HepG2 (cell line): ENCODE measurements at places on chromosomes 5 and 9.

DNA sequence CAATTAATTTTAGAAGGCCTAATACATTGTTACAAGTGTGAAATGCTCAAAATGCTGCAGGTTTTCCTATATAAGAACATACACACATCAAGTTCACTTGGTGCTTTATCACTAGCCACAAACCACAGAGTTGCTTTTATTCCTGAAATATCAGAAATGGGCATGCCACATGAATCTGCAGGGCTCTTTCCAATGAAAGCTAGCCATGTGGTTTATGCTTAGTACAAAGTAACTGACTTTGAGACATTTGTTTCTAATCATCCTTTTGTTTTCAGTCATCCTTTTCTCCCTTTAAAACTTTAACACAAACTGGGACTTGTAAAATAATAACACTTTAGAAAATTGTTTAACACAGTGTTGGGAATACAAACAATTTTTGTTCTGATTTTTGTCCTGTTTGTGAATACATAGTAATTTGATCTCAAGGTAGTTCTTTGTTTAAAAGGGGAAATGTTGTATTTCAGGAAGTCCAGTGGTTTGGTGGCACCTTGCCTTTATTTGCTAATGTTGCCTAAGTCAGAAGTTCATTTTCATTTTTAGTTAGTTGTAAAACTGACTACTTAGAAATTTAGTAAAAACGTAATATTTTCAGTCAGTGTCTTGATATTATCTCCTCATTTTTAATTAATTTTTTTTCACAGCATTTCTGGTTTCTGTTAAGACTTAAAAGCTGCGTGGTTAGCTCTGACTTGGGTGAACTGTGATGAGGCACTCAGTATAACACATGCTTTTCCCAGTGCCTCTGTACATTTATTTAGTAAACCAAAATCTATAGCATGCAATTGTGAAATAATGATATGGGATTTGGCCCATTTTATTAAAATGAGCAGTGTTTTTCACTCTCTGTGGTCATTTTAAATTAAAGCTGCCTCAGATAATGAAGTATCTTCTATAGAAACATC, 18.6 kb downstream of the PRDM6 start:
- DNase-seq, result no peak

DNA sequence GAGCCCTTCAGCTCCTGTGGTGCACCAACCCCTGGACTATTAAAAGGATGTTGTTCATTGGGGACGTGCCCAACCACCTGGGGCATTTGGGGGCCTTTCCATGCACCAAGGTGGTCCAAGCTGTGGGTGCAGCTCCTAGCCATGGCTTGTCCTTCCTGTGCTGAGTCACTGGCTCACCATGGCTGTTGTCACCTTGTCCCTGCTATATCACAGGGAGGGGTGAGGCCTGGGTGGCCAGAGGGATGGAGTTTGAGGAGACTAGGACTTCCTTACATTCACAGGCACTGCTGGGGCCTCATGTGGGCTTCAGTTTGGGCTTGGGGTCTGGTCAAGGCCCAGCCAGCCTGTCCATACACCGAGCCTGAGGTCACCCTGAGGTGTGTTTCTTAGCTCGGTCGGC, 45.5 kb downstream of the PHF2 start:
- DNase-seq, result no peak

- DNase-seq, result no peak
These were observed 214.8 kb downstream of the PAX5 start for GRCh38 chr9:36818965-36819870.

DNA sequence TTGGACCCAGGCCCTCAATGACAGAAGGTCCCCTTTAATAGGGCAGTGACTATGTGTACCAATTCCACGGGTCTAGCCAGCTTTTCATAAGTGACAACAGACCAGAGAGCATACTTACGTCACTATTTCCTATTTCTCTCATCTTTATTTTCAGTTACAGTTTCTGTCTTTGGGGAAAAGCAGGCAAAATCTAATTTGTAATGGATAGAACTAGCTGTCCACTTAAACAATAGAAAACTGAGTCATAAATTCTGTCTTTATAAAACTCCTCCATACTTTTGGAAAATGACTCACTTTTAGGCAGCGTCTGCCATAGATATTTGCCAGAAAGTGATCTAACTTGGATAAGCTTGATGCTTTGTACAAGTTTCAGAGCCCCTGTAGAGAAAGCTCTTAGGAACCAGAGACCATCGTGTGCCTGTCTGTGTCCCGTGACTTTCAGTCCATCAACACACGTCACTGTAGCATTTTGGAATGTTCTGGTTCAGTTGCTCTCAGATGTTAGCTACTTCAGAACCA, 101.9 kb downstream of the F2RL2 start:
- DNase-seq, result no peak

DNA sequence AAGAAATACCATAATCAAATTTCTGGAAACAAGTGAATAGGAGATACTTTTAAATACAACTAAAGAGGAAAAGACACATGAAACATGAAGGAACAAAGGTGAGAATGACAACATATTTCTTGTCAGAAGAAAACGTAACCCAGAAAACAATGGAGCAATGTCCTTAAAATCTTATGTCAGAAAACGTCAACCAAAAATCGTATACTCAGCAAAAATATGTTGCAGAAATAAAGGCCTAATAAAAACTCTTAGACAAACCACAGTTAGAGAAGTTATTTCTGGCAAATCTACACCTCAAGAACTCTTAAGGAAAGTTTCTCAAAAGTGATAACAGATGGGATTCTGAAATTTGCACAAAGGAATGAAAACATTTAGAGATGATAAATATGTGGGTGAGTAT, 66.3 kb upstream of the FBXL7 start:
- DNase-seq, result no peak

DNA sequence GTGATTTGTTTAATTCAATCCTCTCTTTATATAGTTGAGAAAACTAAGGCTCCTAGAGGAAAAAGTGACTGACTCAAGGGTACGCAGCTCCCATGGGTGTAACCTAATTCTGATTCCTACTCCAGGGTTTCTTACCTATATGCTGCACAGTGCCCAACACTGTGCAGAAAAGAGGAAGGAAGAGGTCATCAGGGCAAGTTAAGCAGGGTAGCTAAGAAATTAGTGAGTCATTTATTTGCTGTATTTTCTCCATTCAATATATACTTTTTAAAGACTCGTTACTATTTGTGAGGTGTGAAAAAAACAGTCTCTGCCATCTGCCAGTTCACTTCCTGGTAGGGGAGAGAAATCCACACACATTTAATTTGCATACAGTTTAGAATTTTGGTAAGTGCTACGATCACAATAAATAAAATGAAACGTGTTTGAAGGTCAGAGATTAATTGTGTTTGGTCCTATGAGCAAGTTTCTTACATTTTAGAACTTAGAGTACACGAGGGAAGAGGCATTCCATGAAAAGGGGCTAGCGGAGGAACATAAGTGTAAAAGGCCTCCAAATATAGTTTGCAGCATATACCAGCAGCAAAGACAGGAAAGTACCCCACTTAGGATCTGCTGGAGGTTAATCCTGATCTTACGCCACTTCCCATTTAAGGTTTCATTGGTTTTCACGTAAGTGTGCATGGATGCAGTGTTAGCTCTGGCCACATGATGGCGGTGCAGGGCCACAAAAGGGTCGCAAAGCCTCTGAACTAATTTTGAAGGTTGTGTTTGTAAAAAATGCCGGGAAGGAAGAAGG, 59.9 kb upstream of the TLR4 start:
- DNase-seq, result peak; percentile 46

DNA sequence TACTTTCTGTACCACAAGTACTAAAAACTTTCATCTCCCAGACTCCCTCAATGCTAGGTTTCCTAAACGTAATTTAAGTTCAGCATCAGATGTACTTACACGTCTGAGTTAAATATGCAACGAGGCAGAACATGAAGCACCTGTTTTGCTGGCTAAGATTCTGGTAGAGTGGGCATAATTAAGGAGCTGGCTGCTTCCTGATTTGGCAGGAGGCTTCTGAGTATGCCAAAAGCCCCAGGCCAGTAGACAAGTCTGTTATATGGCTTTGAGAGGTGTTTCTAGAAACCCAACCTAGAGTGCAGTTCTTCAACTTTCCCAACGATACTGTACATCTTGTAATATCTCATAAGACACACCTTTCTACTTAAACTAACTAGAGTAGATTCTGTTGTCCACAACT, 13.6 kb downstream of the TICAM2 start:
- no peak for DNase-seq

DNA sequence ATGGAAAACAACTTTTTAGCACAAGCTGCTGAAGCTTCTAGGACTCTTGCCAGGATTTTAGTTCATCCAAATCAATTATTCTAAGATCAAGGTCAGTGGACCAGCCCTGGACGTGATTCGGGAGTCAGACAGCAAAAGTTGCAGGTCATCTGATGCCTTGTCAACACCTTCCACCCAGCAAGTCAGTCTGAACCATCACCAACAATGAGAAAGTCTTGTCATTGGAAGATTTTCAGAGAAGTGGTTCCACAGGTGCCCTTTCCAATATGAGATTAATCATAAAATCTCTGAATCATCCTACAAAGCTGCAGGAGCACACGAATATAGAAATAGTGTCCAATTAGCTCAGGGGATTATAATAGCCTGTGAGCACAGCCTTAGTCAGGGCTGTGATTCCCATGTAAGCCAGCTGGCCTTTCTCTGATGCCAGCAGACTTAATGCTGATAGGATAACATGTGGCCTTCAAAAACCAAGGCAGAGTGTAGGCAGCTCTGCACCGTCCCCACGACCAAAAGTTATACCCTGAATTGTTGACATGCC, 445.0 kb upstream of the TRPC7 start:
- no peak for DNase-seq

GRCh38 chr9:39588500-39589137, 233.2 kb downstream of the SPATA31A1 start:
- no peak for DNase-seq

- no peak for DNase-seq
These were observed 478.1 kb upstream of the NMUR2 start for GRCh38 chr5:152883066-152883775.

GRCh38 chr5:5483880-5484598, 61.6 kb downstream of the ICE1 start:
- no peak for DNase-seq

DNA sequence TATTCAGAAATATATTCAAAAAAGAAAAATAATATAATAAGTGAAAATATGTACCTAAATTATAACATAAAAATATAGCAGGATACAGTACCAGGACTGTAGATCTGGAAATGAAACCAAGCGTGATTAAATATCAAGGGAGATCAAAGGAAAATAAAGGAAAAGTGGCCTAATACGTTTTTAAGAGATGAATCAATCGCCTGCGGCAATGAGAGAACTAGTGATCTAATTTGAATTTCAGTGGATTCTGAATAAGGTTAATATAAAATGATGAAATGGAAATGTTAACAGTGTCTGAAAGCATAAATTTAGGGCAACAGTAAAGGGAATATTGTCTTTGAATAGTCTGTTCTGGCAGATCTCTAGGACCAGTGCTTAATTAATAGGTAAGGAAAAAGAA, 1761.9 kb upstream of the ACO1 start:
- DNase-seq, result no peak

DNA sequence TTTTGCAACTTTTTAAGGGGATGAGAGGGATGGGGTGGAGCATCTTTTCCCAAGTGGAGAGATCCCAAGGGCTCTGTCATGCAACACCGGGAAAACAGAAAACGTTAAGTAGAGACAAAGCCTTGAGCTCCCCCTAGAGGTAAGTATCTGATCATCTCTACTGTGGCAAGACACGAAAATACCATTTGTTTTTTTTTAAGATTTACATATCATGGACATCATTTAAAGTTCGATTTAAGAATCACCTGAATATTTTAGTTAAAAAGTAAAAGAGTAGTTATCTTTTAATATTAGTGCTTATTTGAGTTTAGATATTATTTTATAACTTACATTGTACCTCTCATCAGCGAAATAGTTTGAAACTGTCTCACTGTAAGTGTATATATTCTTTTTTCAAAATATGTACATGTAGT, 200.4 kb downstream of the LRRC70 start:
- peak; percentile 64 for DNase-seq

DNA sequence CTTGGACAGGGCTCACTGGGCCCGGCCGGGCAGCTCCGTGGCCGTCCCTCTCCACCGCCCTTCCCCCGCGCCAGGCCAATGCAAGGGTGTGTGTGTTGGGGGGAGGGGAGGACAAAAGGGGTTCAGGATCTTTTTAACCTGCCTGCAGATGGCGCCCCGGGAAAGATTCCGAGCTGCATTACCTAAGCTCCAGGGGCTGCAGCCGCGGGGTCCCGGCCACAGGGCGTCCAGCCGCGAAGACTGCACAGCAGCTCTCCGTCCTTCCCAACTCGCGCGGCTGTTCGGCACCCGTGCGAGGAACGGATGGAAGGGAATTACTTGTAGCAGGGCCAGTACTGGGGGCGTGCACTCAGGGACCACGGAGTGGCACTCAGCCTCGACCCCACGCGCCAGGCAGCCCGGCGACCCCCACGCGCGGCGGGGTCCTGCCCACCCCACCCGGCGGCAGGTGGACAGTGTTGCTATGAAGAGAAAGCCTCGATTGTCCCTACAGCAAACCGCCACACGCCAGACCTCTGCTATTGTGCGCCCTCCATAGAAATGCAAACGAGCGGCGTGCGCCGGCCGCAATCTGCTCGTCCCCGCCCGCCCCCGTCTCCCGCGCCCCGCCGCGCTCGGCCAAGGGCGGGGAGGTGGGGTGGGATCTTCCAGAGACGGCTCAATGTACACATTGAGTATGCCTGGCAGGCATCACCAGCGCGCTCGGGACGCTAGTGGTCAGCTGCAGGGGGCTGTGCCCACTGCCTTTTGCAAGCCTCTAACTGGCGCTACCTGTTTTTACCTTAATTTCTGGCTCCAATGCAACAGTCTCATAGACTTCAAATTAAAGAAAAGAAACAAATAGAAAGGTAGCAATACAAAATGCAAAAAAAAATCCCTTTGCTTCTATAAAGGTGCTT, 796 bp upstream of the GADD45G start:
- DNase-seq, result peak; percentile 47

DNA sequence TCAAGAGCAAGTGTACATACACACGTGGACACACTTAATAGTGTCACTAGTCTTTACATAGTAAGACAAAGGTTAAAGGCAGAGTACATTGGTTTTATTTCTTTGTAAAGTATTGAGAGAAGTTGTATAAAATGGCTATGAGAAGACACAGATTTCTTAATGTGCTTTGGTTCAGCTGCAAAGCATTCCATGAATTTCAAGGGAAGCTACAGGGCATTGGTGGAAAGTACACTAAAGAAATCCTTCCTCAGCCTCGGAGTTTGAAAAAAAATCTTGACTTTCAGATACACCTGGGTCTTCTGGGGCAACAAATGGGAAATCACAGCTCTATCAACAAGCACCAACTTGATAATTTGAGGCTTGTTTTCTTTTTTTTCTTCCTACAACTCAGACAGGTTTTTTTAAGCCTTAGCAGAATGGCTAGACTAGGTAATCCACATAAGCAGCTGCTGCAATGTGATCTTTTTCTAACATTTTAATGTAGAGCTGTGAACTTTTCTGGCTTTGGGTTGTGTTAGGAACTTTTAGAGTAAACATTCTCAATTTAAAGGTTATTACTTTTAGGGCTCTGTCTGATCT, 140.4 kb upstream of the FST start:
- DNase-seq, result no peak
